ENCODE measurements at places on chromosomes 7 and 10.

GRCh38 chr10:111118758-111119157 is 41.9 kb downstream of the ADRA2A start:
- no peak for DNase-seq

GRCh38 chr7:100456562-100456961 is 7.5 kb downstream of the SPACDR start:
- no peak for DNase-seq

DNA sequence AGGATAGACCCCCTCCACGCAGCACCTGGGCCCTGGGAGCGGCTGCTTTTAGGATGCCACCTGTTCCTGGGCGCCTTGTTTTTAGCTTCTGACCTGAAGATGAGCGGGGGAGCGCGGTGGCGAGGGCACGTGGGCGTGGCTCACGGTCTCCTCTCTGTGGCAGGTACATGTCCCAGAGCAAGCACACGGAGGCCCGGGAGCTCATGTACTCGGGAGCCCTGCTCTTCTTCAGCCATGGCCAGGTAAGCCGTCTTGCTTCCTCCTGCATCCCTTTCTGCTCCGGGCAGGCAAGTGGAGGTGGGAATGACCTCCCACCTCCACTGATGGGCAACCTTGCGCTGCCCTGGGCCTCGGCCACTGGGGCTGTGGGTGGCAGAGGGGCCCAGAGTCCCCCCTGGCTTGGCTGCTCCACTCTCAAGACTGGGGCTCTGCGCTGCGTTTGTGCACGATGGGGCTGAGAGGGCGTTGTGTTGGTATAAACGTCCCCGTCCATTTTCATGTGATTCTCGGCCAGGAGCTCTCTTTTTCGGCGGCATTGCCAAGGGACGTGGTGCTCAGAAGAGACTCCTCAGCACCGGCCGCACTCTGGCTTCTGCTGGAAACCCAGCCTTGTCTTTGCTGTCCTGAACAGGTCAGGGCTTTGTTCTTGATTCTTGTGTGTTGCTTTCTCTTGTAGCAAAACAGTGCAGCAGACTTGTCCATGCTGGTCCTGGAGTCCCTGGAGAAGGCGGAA is 9.7 kb downstream of the GET4 start:
- no peak for DNase-seq

DNA sequence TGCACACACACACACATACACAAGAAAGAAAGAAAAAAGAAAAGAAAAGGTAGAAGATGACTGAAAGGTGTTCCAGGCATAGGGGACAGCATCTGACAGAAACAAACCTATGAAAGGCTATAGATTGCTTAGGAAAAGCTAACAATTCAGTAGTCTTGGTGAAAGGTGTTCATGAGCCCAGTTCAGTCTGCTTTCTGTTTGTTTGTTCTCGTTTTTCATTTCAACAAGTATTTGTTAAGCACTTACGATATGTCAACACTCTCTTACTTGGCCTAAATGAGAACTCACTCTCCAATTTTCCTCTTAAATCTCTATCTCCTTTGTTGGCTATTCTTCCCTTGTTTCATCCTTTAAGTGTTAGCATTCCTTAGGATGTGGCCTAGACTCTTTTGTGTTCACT is 133.2 kb downstream of the GRM8 start:
- DNase-seq, result no peak

DNA sequence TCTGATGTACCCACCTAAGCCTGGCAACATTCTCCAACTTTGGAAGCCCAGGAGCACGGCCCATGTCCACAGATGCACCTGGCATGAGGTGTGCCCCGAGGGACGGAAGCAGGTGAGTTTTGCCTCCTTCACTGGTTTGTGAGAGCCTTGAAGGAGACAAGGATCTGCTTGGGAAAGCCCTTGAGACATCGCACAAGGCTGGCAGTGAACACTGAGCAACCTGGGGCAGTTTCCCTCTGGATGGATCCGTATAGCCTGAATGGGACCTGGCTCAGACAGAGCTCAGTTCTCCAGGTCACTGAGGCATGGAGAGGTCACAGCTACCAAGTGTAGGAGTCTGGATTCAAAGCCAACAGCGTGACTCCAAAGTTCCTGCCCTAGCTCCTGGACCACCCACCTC is 8.8 kb upstream of the NUPR2 start:
- DNase-seq, result no peak

DNA sequence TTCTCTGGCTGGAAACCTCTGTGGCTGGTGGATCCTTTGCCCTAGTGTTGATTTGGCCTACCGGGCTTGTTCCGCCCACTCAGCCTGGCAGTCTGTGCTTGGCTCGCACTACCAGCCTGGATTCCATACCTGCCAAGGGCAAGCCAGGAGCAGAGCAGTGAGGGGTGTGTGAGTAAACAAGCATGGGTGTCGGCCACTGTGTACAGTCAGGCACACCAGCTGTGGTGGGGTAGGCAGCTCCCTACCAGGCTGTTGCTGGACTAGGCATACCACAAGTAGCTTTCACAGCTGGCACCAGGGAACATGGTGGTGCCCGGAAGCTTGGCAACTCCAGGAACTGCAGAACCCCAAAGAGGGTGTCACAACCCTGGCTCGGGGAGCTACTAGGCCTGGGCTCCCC is 942.9 kb upstream of the LRRN3 start:
- no peak for DNase-seq

DNA sequence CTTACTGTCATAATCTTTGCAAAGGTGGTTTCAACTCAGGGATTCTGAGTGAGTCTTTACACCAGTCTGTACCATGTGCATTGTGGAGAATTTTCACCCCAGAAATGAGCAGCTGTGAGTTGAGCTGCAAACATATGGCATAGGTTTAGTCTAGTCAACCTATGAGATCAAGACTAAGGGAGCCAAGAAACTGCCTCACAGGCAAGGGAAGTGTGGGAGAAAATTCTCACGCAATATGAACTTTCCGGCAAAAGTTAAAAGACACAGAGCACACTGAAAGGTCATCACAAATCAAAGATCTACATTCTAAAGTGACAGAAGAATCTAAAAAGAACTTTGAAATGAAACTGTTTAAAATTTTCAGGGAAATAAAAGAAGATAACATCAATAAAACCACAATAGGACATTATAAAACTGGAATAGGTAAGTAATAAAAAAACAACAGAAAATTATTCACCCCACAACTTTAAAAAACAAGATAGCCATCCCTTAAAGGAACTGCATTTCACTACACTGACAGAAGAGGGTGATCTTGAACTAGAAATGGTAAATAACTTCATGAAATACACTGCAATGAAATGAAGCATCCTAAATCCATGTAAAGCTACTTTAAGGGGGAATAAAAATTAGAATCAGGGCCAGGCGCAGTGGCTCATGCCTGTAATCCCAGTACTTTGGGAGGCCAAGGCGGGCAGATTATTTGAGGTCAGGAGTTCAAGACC is 63.5 kb downstream of the LGI1 start:
- no peak for DNase-seq

- DNase-seq, result no peak
Observed at GRCh38 chr7:131212114-131212513, 115.6 kb upstream of the MKLN1 start.

DNA sequence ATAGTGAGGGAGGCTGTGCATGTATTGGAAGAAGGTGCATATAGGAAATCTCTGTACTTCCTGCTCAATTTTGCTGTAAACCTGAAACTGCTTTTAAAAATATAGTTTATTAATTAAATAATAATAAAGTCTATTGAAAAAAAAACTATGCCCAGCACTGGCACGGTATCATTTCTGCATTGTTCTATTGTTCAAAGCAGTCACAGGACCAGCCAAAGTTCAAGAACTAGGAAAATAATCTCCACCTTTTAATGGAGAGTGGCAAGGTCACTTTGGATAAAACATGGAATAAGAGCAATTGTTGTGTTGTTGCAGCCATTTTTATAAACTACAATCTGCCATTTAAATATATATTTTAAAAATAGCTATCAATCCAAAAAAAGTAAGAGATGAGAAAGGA is 24.7 kb downstream of the ASAH2 start:
- DNase-seq, result no peak

DNA sequence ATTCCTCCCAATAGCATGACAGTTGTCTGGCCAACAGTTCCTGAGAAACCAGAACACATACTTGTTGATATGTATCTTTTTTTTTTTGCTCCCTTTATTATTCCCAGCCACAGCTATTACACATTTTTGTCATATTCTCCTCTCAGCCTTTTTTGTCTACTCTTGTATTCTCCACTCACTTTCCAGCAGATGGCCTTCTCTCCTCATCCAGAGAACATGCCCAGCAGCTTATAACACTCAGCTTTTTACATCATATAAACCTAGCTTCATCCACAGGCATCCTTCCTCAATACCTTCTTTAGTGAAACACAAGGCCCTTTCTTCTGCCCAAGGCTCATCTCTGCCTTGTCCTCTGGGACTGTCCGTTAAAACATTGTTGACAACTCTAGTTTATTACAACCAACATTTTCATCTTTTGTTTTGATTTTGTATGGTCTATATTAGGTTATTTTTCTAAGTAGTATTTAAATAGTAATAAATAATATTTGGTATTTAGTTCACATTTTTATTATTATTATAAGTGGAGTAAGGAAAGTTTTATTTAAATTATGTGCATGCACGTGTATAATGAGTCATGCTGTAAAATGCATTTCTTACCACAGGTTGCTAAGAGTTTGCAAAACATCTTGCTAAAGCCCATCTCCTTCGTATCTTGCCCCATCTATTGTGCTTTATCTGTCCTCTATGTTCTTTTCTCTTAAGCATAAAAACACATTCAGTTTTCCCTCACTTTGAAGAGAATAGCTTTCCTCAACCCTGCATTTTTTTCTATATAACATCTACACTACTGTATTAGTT is 101.5 kb downstream of the ORC5 start:
- no peak for DNase-seq

DNA sequence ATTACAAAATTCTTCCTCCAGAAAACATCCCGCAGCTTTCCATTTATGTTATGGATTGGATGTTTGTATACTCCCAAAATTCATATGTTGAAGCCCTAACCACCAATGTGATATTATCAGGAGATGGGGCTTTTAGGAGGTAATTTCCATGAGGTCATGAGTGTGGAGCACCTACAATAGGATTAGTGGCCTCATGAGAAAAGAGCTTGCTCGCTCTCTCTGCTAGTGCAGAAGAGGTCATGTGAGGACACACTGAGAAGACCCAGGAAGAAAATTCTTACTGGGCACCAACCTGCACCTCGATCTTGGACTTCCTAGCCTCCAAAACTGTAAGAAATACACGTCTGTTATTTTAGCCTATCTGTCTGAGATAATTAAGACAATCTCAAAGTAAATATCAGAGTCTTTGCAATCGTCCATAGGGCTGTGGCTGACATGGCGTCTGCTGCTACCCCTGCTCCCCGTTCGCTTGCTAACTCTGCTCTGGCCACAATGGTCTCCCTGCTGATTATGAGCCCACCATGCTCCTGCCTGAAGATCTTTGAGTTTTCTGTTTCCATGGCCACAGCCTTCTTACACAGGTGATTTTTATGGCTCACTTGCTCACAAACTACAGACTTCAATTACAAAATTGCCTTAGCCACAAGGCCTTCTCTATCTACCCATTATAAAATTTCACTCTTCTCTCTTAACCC is 333.3 kb downstream of the CACNA2D1 start:
- no peak for DNase-seq
